Activated CD4-positive, alpha-beta T cell treated with anti-CD3 and anti-CD28 coated beads for 36 hours (primary cell): ENCODE measurements at places on chromosomes 13 and 19.

DNA sequence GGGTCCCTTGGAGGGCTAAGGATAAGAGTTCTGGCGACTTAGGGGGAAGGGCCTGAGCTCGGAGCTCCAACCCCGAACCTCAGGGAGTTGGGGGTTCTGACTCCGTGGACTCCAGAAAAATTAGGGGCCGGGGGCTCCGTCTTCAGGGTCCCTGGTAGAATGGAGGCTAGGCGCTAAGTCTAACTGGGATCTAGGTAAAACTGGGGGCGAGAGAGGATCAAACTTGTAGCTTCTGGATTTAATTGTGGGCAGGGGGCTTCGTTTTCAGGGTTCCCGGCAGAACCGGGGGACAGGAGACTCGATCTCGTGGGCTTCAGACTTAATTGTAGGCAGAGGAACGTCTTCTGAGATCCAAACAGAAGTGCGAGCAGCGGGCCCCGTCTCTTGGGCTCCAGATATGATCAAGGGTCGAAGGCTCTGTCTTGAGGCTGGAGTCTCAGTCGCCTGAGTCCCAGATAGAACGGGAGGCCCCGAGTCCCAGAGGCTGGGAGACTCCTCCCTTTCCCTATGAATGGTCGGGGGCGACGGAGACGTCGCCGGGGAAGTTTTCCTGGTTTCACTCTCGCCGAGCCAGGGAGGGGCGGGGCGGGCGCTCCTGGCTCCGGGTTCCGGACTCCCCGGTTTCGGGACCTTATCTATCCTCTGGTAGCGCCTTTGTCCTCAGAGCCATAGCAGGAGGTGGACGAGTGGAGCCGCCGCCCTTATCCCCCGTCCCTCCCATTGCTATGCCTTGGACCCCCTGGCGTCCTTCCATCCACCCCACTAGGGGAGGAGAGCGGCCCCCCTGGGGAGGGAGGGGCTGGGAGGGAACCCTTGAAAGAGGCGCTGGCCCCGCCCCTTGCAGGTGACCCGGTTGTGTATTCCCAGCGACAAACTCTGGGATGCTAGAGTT lies 1.3 kb downstream of the NECTIN2 start:
- DNase-seq, result peak; percentile 17

- peak; percentile 40 for DNase-seq
These were observed 18.1 kb upstream of the GTF3A start for GRCh38 chr13:27406178-27406939.

DNA sequence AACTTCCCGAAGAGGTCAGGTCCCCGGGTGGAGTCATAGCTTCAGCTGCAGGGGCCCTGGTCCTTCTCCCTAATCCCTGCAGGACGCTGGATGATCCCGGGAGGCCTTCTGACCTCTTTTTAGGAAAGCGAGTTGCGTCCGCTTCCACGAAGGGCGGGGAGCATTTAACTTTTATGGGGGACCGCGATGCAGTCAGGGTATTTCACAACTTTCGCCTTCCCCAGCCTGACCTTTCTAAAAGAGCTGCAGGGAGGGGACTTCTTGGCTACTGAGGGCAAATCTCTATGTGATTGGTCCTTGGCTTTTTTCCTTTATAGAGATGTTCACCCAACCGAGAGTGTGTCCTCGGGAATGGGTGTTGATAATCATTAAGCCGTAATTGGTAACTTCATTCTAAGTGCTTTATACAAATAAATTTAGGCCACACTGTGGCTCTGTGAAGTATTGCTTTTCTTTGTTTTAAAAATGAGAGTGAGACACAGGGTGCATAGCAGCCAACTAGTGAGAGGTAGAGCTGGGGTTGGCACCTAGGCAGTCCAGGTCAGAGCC lies 778 bp downstream of the ZNF230 start:
- DNase-seq, result peak; percentile 15

GRCh38 chr13:55199134-55199533 lies 1941.6 kb upstream of the PRR20A start:
- DNase-seq, result no peak

DNA sequence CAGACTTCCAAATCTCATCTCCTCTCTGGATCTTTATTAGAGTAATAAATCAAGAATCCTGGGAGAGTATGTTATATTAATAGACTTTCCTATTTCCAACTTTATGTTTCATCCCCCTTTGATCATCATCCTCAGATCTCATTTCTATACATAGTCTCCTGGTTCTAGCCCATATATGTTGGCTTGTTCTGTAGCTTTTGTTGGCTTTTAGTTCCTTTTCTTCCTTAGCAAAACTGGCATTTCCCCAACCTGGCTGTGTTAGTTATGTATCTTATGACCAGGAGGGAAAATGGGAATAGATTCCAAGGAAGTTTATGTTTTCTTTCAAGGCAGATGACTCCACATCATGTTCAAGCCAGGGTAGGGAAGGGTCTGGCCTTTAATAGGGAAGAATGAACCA lies 2464.5 kb downstream of the PCDH9 start:
- no peak for DNase-seq

GRCh38 chr13:53474878-53475277 lies 446.3 kb downstream of the OLFM4 start:
- no peak for DNase-seq

DNA sequence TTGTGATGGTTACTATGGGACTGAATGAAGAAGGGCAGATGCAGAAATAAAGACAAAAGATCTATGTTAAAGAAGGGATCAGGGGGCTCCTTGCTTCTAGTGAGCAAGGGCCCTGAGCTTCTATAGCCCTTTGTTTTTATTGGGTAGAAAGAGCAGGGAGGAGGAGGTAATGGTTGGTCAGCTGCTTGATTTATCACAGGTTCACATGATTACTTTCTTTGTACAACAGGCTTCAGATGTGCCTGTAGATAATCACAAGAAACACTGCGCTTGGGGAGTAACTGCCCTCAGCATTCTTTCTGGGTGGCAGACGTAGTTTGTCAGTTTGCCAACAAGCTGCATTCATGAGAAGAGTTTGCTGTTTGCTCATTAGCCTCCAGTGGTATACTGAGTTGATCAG lies 4.8 kb upstream of the ZNF439 start:
- no peak for DNase-seq

DNA sequence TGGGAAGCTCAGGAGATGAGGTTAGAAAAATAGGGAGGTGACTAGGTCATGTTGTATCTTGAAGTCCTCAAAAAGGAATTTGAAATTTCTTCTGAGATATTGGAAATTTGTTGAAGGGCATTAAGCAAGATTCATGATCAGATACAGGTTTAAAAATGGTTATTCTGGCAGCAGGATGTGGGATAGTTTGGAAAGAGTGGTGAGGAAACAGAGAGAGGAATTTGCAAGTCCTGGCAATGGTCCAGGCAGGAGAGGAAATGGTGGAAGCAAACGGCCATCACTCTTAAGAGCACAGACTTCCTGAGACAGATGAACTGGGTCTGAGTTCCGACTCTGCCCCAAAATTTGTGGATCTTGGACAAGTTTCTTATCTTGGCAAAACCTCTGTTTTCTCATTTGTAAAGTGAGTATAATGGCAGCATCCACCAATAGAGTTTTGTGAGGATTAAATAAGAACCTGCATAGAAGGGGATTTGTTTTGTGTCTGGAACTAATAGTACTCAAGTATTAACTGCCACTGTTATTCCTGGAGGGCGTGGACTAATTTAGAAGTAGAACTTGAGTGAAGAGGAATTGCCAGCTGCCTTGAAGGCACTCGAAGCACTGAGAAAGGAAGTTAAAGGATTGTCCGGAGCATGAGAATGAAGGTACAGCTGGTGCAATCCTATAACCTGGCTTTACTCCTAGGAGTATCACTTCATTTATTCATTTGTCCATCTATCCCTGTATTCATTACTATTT lies 99.6 kb downstream of the CCNA1 start:
- DNase-seq, result no peak

DNA sequence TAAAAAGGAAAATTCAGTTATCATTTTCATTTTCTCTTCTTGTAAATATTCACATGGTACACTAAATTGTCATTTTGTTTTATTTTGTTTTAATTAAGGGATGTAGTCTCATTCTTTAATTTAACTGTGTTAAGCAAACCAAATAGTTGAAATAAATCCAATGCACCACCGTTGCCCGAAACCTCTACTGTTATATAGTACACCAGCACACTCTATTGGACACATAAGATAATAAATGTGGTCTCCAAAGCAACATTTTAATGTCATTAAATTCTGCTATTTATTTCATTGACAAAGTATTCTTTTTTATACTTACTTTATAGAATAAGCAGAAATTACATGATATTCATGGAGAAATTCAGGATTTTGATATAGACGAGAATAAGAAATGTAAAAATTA lies 156.4 kb upstream of the FREM2 start:
- DNase-seq, result no peak

DNA sequence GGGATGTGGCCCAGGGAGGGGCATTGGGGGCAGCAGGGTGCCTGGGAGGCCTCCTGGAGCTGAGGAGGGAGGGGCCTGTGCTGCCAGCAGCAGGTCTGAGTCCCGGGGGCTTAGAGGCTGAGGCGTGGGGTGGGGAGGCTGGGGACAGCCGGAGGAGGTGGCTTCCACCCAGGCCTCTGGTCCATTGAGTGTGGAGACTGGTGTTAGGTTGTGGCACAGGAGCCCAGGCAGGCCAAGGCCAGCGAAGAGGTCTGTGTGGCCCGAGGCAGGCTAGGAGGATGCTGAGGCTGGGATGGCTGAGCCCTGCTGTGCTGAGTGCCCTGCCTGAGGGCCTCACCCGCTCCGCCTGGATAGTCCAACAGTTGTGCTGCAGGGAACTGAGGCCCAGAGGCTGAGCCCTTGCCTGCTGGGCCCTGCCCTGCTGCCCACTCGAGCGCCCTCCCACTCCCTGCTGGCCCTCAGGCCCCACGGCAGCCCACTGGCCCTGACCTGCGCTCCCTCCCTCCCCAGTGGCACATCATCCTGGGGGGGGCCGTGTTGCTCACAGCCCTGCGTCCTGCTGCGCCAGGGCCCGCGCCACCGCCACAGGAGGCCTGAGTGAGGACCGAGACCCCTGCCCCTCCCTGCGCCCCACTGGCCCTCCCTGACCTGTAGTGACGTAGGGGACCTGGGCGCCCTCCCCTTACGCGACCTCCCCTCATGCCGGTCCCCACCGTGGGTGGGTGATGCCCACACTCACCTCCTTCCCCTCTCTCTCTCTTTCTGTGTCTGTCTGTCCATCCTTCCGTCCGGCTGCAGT lies 4.9 kb upstream of the GARIN5A start:
- no peak for DNase-seq

DNA sequence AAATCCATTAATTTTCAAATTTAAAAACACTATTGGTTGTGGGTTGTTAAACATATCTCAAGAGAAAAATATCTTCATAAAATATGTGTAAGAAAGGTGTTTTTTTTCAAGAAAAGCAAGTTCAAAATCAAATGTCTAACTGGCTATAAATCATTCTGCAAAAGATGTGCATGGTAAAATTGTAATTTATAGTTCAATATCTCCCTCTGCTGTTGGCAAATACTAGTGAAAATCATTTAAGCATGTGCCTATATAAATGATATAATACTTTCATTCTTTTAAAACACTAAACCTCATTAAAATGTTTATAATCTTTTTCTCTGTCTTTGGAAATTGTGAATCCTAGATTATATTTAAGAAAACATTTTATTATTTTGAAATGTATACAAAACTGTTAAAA lies 17.2 kb upstream of the SLITRK6 start:
- no peak for DNase-seq

- DNase-seq, result peak; percentile 95
These were observed 11.7 kb downstream of the PRR36 start for GRCh38 chr19:7862413-7862951.

DNA sequence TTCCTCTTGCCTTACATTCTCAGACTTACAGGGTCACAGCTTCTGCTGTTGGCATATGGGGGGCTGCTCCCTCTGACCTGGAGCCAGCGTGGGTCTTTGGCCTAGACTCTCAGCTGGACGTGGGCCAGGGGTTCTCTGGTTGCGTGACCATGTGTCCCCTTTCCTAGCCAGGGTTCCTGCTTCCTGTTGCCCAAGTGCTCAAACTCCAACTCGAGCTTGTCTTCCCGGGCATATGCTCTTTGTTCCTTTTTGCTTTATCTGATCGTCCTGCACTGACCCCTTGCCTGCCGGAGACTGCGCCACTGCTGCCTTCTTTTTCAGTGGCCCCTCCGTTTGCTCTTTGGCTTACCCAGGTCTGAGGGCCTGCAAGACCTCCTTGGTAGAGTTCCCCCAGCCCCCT lies 25.3 kb upstream of the GPR183 start:
- DNase-seq, result no peak

DNA sequence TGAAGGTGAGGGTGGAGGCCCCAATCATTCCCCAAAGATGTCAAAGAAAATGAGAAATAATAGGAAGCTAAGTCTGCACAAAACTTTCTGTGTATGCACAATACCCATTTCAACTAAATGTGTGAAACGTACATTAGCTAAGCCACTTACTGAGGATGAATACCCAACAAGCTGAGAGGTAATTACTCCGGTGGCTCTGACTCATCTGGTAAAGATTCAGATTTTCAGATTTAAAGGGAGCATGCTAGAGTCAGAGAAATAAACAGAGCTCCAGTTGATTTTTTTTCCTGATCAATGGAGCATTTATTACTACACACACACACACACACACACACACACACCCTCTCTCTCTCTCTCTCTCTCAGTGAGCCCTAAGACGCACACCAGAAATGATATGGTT lies 194.8 kb upstream of the ARGLU1 start:
- DNase-seq, result no peak

- DNase-seq, result no peak
These were observed 22.1 kb downstream of the VPS36 start for GRCh38 chr13:52428295-52428694.

- DNase-seq, result no peak
These were observed 8.8 kb downstream of the CYP4F3 start for GRCh38 chr19:15649526-15649925.

DNA sequence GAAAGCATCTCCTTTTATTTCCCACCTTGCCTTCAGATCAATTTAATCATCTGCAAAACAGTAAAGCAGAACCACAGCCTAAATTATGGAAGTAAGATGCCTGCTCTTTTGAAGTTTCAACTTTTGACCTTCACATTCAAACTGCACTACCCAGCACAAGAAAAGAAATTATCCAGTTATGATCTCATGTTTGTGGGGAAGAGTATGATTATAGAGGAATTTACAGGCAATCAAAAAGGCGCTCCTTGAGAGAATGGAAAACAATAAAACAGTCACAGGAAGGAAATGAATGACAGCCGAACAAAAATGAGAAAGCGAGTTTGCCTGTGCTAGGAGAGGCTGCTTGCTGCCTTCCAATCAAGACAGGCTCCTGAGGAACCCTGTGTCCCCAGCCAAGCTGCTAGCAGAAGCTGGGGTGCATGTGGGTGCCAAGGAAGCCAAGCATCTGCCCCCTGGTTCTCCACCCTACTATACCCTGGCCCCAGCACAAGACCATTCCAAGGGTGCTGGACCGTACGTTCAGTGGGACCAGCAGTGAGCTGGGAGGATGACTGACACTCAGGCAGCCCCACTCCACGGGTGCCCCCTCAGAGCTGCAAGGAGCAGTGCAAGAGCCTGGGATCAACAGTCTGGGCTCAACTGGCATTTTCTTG lies 47.8 kb downstream of the PEPD start:
- no peak for DNase-seq
